Activated CD4-positive, alpha-beta T cell treated with anti-CD3 and anti-CD28 coated beads, Interleukin-2, amount 10 ng/mL, durations not matched to agents 7 days and 5 days (primary cell): ENCODE measurements at places on chromosomes 1 and 21. TPM values are rescaled to one million over a fixed set of nuclear protein-coding genes. Genes with fewer than 3 reads are reported as not detected.

DNA sequence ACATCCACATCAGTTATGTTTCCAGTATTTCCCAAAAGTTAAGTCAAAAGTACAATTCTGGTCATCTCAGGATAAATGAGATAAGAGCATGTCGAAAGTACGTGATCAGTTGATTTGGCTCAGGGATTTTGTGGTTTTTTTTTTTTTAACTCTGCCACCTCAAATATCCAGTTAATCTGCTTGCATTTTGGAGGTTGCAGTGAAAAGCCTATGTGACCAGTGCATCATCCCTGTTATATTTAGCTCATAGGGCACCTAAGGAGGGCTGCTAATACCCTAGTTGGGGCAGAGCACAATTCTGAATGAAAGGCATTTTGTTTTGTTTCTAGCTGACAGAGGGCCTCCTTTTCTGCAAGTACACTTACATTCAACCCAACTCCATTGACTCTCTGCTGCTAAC is 31.7 kb upstream of the RGS16 start:
- no peak for DNase-seq

- no peak for DNase-seq
Measured at GRCh38 chr1:159468321-159468720, 28.8 kb downstream of the OR10J1 start.

- no peak for DNase-seq
Measured at GRCh38 chr1:23561076-23561812, 1.9 kb upstream of the ID3 start.

DNA sequence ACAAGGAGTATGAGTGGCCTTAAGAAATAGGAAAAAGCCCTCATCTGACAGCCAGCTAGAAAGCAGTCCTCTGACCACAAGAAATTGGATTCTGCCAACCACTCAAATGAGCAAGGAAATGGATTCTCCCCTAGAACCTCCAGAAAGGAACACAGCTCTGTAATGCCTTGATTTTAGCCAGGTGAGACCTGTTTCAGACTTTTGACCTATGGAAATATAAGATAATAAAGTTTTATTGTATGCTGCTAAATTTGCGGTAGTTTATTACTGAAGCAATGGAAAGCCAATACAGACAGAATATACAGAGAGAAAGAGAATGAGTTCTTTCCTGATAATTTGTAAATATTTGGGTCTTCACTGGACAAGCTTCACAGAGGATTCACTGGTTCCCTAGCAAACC is 28.8 kb upstream of the SELE start:
- no peak for DNase-seq

GRCh38 chr1:69016468-69016867 is 519.6 kb upstream of the DEPDC1 start:
- DNase-seq, result no peak

DNA sequence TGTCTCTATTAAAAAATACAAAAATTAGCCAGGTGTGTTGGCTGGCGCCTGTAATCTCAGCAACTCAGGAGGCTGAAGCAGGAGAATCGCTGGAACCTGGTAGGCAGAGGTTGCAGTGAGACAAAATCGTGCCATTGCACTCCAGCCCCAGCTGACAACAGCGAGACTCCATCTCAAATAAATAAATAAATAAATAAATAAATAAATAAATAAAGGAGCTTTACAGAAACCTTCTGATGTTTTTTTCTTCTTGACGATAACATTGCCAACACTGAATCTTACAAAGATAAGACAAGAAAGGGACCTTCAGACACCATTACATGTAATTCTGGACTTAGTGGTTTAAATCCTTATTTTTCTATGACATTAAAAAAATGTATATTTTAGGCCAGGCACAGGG is 47.8 kb upstream of the LGALS8 start:
- no peak for DNase-seq

GRCh38 chr21:37206496-37206895 is 60.6 kb downstream of the VPS26C start:
- no peak for DNase-seq

DNA sequence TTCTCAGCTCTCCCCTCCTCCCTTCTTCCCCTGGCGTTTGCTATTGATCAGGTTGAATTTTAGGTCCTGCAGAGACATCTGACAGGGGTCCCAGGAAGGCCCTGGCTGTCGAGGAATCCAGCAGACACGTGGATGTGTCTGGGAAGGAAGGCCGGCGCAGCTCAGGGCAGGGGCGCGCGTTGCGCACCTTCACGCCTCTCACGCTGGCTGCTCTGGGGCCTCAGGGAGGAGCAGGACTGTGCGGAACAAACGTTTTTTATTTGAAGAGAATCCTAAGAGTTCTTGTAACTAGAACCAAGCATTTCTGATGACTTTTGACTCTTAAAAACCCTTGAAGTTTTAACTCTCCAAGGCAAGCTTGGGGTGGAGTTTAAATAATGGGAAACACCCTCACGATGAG is 54.2 kb downstream of the SLC37A1 start:
- no peak for DNase-seq

- DNase-seq, result no peak
Measured at GRCh38 chr1:32048440-32048839, 24.3 kb upstream of the TMEM39B start.

DNA sequence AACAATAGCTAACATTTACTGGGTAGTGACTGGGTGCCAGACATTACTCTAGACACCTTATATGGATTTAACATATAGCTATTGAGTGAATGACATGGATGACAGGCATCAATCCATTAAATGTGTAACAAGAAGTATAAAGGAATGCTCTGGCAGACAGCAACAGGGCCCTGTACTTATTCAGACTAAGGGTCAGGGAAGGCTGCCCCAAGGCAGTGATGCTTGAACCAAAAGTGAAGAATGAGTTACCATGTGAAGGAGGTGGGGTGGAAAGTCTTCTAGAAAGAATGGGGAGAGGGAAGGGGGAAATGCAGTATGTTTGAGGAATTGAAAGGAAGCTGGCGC is 8.3 kb upstream of the PTPRF start:
- no peak for DNase-seq

RNASEL gene
- 7.3 TPM for total RNA-seq

TACSTD2 gene
- total RNA-seq, result not detected
